Naive B cell (primary cell): ENCODE measurements at places on chromosomes 3 and 15. TPM values are rescaled to one million over a fixed set of nuclear protein-coding genes. Genes with fewer than 3 reads are reported as not detected.

- H3K36me3 ChIP-seq, result no peaks in the 10 kb centered on the region
- H3K4me3 ChIP-seq, result no peak overlapping the region
- H3K4me1 ChIP-seq, result peaks cover 8% of the 10 kb centered on the region
- peaks cover 8% of the 10 kb centered on the region for H3K27me3 ChIP-seq
- no peak overlapping the region for H3K27ac ChIP-seq
Measured at GRCh38 chr3:10416730-10417300, 88.6 kb downstream of the ATP2B2 start.

GRCh38 chr3:138197524-138197923 is 10.4 kb downstream of the ARMC8 start:
- no peak overlapping the region for H3K27ac ChIP-seq
- no peaks in the 10 kb centered on the region for H3K36me3 ChIP-seq
- H3K4me1 ChIP-seq, result peaks cover 26% of the 10 kb centered on the region
- no peak overlapping the region for H3K4me3 ChIP-seq
- no peaks in the 10 kb centered on the region for H3K27me3 ChIP-seq

GRCh38 chr3:15536856-15537255 is 15.3 kb upstream of the COLQ start:
- H3K27ac ChIP-seq, result no peak overlapping the region
- no peaks in the 10 kb centered on the region for H3K36me3 ChIP-seq
- peaks cover 6% of the 10 kb centered on the region for H3K4me1 ChIP-seq
- no peak for DNase-seq

GRCh38 chr3:177345049-177345972 is 148.0 kb upstream of the TBL1XR1 start:
- DNase-seq, result no peak
- H3K27me3 ChIP-seq, result no peaks in the 10 kb centered on the region
- H3K4me3 ChIP-seq, result peak overlapping the region; percentile 67
- peaks cover 44% of the 10 kb centered on the region for H3K4me1 ChIP-seq
- peak overlapping the region; percentile 44 for H3K27ac ChIP-seq

DNA sequence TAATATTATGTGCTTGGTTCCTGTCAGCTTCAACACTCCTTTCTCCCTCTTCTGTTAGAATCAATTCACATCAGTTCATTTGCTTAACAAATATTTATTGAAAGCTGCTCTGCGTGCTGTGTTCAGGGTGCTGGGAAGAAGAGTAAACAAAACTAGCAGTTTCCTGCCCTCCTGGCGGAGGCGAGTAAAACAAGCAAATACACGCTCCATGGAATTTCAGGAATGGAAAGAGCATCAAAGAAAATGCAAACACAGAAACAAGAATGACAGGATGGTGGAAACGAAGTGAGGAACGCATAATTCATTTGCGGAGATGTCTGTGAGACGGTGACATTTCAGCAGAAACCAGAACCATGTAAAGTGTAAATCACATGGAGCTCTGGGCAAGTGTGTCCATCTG is 49.4 kb upstream of the SPTSSB start:
- H3K36me3 ChIP-seq, result no peaks in the 10 kb centered on the region
- no peak overlapping the region for H3K27ac ChIP-seq
- no peak overlapping the region for H3K4me3 ChIP-seq
- H3K27me3 ChIP-seq, result no peaks in the 10 kb centered on the region
- H3K4me1 ChIP-seq, result no peaks in the 10 kb centered on the region

GRCh38 chr3:47086071-47086470 is 77.8 kb downstream of the SETD2 start:
- H3K4me3 ChIP-seq, result no peak overlapping the region
- no peak for DNase-seq
- H3K4me1 ChIP-seq, result peaks cover 7% of the 10 kb centered on the region
- no peaks in the 10 kb centered on the region for H3K27me3 ChIP-seq
- H3K27ac ChIP-seq, result peak overlapping the region; percentile 64

- H3K4me1 ChIP-seq, result no peaks in the 10 kb centered on the region
- H3K36me3 ChIP-seq, result no peaks in the 10 kb centered on the region
- no peak overlapping the region for H3K27ac ChIP-seq
- H3K4me3 ChIP-seq, result no peak overlapping the region
Measured at GRCh38 chr3:192652727-192653126, 74.6 kb downstream of the FGF12 start.

- no peaks in the 10 kb centered on the region for H3K4me1 ChIP-seq
- H3K27ac ChIP-seq, result no peak overlapping the region
- H3K27me3 ChIP-seq, result no peaks in the 10 kb centered on the region
- no peak overlapping the region for H3K4me3 ChIP-seq
- H3K36me3 ChIP-seq, result peaks cover 8% of the 10 kb centered on the region
Measured at GRCh38 chr3:158210067-158210466, 100.2 kb downstream of the RSRC1 start.

DNA sequence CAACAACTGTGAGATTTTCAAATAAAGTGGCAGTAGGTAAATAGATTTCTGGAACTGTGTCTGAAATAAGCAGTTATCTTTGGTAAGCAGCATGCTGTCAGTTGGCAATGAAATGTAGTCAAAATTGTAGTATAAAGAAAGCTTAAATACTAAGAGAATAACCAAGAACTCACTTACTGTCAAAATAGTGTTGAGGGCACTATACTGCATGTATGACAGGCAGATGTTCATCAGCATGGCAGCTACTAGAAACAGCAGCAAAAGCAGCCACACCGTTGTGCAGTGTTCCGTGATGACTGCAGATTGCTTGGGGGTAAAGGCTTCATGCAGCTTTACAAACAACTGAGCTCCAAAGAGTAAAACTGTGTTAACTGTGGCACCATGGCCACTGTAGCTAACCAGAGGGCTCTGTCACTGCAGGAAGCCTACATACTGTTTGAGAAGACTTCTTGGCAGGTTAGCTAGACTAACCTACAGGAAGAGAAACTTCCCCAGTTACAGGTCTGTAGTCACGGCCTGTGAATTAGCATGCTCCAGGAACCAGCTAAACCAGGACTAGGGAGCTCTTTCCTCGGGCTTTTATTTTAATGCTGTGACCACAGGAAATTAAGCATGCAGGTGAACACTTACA is 459.7 kb downstream of the TBL1XR1 start:
- H3K4me1 ChIP-seq, result no peaks in the 10 kb centered on the region
- H3K27me3 ChIP-seq, result no peaks in the 10 kb centered on the region
- no peaks in the 10 kb centered on the region for H3K36me3 ChIP-seq
- H3K4me3 ChIP-seq, result no peak overlapping the region
- H3K27ac ChIP-seq, result no peak overlapping the region
- DNase-seq, result no peak

GRCh38 chr3:137165117-137165806 is 207.5 kb downstream of the IL20RB start:
- peaks cover 3% of the 10 kb centered on the region for H3K27me3 ChIP-seq
- no peak overlapping the region for H3K27ac ChIP-seq

Gene GRK7
- 0.08 TPM for polyA plus RNA-seq

Gene CCDC54
- polyA plus RNA-seq, result not detected

Gene NR2E3
- not detected for polyA plus RNA-seq

Gene CAMK2N2
- polyA plus RNA-seq, result not detected

Gene GMPS
- polyA plus RNA-seq, result 52.7 TPM

Gene LMAN1L
- not detected for polyA plus RNA-seq
